ENCODE measurements at places on chromosomes 7 and 10. TPM values are rescaled to one million over a fixed set of nuclear protein-coding genes. Genes with fewer than 3 reads are reported as not detected.

DNA sequence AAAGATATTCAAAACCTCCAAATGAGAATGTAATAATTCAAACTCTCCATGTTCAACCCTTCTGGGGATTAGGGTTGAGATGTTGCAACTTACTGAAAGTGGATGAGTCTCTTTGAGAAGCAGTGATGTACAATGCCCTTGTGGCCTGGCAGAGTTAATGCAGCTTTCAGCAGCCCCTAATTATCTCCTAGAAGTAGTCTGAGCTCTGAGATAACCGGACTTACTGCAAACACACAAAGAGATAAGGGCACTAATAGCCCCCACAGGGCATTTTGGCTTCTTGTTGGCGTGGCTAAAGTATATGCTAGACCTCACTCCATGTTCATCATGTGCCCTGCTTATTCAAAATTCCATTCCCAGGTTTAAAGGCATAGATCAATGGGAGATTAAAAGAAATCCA, 404.7 kb downstream of the NEBL start:
- no peak for DNase-seq

GRCh38 chr7:121515630-121516401, 119.7 kb upstream of the FAM3C start:
- no peak for DNase-seq

The SPDYE6 gene
- 5.3 TPM for polyA plus RNA-seq

- DNase-seq = no peak
These were observed 900 bp downstream of the MKLN1 start for GRCh38 chr7:131328377-131329175.
